Adipose tissue (tissue), 3 donors: ENCODE measurements at places on chromosomes 7 and 10. TPM values are rescaled to one million over a fixed set of nuclear protein-coding genes. Genes with fewer than 3 reads are reported as not detected.

VTI1A gene
- 5.6 TPM for polyA plus RNA-seq

ZNHIT1 gene
- 51.5 TPM for polyA plus RNA-seq

PDE6C gene
- polyA plus RNA-seq = not detected

SEC31B gene
- polyA plus RNA-seq = 3.1 TPM

HDAC9 gene
- polyA plus RNA-seq = 6.2 TPM

TSPAN33 gene
- polyA plus RNA-seq = 6.1 TPM

CACUL1 gene
- polyA plus RNA-seq = 7.6 TPM

ZPBP gene
- not detected for polyA plus RNA-seq

GRM3 gene
- 0.03 TPM for polyA plus RNA-seq

LRRD1 gene
- polyA plus RNA-seq = not detected

CHCHD2 gene
- polyA plus RNA-seq = 402 TPM

FGFBP3 gene
- polyA plus RNA-seq = 0.82 TPM

ATE1 gene
- 3.0 TPM for polyA plus RNA-seq

TMEM139 gene
- 9.8 TPM for polyA plus RNA-seq
